ENCODE measurements at places on chromosomes 2 and 18.
A peak's percentile ranks its signal among the peaks of the same experiment; 100 is the strongest.

- DNase-seq, result no peak
These were observed 20.9 kb downstream of the MMADHC start for GRCh38 chr2:149566652-149567051.

- no peak for DNase-seq
These were observed 88.1 kb downstream of the EIPR1 start for GRCh38 chr2:3289526-3289925.

DNA sequence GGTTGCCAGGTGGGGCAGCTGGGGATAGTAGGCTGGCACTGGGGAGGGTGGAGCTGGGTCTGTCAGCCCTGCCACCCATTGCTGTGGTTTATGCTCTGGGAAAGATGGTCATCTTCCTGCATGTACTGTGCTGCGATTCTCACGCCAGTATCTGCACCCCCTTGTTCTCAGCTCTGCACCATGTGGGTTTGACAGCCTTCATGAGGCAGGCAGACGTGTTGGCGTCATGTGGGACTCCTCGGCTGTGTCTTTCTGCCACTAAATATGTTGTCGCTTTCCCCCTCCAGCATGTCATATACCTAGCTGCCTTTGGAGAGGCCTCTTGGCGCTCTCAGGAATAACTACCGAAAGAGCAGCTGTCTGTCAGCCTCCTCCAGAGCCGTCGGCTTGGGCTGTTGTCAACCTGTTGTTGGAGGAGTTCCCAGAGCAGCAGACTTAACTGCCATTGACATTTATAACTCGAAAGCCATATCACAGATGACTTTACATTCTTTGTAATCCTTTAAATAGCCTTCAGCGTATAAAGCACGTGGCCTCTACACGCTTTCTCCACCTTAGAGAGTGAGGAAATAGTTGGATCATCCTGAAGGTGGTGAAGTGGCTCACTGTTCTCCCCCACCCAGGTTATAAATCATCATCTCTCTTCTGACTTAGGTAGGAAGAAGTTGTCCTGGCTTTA is 80.4 kb upstream of the MGAT5 start:
- no peak for DNase-seq

DNA sequence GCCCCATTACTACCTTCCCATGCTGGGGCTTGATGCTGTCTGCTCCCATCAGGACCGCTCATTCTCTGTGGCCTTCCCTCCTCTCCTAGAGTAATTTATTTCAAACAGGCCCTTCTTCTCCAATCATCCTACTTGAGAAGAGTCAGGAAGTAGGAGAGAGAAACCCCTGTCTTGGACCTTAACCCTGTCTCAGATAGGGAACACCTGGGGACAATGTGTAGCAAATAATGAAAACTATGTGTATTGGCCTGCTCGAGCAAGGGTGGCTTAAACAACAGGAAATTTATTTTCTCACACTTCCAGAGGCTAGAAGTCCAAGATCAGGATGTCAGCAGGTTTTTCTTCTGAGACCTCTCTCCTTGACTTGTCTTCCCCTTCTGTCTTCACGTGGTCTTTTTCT is 26.6 kb upstream of the NEMP2 start:
- no peak for DNase-seq

DNA sequence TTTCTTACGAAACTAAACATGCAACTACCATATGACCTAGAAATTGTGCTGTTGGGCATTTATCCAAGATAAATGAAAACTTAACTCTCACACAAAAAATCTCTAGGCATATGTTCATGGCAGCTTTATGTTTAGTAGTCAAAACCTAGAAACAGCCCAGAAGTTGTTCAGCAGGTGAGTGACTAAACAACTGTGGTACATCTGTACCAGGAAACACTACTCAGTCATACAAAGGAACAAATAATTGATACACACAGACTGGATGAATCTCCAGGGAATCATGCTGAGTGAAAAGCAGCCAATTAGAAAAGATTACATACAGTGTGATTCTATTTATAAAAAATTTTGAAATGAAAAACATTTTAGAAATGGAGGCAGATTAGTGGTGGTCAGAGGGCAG is 29.3 kb downstream of the DYNC2LI1 start:
- DNase-seq, result no peak

- no peak for DNase-seq
These were observed 826.3 kb upstream of the CDH2 start for GRCh38 chr18:29003194-29003593.

GRCh38 chr2:96832754-96833507 is 10.9 kb downstream of the ANKRD23 start:
- DNase-seq, result peak; percentile 74

- DNase-seq, result peak; percentile 20
These were observed 101.7 kb upstream of the NOSTRIN start for GRCh38 chr2:168700615-168701245.

DNA sequence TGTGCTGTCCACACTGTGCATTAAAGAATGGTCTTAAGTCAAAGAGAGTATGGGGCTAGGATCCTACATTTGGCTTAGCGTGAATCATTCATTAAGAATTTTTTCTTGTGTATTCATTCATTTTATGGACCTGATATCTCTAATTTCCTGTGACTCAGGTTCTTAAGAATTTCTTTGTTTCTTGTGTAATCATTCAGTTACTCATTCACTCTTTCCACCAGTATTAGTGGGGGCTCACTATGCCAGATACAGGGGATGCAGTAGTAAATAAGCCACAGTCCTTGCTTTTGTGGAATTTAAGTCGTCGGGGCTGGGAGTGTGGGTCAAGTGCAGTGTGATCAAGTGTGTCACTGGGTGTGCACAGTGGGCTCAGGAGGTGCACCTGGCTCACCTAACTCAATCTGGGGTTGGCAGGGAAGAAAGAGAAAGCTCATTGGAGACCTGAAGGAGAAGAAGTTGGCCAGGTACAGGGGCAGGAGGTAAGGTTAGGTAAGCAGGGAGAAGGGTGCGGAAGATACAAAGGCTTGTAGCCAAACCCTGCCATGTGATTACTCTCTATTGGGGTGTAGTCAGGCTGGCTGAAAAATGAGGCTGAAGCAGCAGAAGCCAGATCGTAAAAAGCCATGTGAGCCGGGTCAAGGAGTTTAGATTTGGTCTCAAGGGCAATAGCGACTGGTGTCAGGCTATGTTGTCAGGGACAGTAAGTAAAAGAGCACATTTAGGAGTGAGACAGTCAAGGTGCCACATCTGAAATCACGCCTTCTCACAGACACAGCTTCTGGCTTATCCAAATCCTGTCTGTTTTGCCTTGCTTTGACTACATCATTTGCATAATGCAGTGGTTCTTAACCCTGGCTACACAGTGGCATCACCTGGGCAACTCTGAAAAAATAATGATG is 67.2 kb downstream of the KCTD1 start:
- peak; percentile 94 for DNase-seq

DNA sequence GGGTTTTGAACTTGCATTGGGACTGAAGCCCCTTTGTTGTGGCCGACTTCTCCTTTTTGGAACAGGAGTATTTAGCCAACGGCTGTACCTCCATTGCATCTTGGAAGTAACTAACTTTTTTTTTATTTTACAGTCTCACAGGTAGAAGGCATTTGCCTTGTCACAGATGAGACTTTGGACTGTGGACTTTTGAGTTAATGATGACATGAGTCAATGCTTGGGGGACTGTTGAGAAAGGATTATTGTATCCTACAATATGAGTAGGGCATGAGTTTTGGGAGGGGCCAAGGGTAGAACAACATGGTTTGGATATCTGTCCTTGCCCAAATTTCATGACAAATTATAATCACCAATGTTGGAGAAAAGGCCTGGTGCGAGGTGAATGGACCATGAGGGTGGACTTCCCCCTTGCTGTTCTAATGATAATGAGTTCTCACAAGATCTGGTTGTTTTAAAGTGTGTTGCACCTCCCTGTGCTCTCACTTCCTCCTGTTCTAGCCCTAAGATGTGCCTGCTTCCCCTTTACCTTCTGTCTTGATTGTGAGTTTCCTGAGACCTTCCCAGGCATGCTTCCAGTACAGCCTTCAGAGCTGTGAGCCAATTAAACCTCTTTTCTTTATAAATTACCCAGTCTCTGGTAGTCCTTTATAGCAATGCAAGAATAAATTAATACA is 1269.4 kb upstream of the CHAC2 start:
- no peak for DNase-seq

- DNase-seq, result no peak
These were observed 242.6 kb upstream of the NT5C1B start for GRCh38 chr2:18831916-18832510.
